ENCODE measurements at places on chromosomes 6 and 20.

GRCh38 chr6:26743157-26743821 is 83.7 kb upstream of the ZNF322 start:
- no peak for DNase-seq

GRCh38 chr6:109783250-109783986 is 92.3 kb downstream of the FIG4 start:
- peak; percentile 19 for DNase-seq

DNA sequence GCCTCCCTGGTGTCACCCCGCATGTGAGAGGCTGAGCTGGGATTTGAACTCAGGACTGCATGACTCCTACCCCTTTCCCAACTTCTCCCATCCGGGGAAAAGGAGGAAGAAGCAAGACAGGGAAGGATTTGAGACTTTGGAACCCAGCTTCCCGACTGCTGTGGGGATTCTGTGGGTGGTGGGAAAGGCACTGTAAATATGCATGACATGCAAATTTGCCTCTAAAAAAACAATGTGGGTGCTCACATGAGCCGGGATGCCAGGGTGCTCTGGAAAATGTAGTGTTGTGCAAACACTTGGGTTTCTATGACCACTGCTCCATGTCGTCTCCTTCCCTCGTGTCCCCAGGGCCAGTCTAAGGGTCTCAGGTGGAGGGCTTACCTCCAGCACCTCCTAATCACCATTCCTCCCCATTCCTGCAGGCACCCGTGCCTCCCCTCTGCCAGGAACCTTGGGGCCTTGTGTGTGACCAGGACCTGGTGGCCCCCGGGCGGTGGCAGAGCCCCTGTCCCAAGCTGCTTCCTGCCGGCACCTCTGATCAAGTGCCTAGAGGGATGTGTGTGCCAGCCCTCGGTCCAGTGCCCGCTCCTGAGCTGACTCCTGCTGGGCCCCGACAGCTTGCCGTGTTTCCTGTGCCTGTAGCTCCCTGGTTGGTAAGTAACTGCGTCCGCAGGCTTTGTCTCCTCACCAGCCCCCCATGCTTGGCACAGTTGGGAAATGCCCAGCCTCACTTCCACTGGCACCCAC is 60.7 kb downstream of the DLGAP4 start:
- no peak for DNase-seq

- DNase-seq: peak; percentile 28
Observed at GRCh38 chr20:33401921-33402369, 626 bp upstream of the CDK5RAP1 start.

- DNase-seq: peak; percentile 66
Observed at GRCh38 chr20:846894-847278, 13.4 kb downstream of the FAM110A start.

- no peak for DNase-seq
Observed at GRCh38 chr6:70277470-70277869, 25.4 kb downstream of the COL9A1 start.

- peak; percentile 12 for DNase-seq
Observed at GRCh38 chr6:133707456-133707855, 181.5 kb upstream of the TCF21 start.

GRCh38 chr6:90266905-90267621 is 29.6 kb downstream of the BACH2 start:
- DNase-seq: peak; percentile 56

DNA sequence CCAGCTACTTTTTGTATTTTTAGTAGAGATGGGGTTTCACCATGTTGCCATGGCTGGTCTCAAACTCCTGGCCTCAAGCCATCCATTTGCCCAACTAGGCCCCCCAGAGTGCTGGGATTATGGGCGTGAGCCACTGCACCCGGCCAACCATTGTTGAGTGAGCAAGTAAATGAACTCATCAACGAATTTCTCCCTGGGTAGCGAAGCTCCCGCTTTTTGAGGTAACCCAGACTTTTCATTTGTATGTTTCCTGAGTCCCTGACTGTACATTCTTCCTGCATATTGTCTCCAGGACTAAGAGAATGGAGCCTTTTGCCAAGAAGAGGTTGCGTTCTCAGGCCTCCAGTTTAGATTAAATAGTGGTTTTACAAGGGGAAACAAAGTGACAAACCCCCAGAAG is 36.4 kb downstream of the RIPOR3 start:
- no peak for DNase-seq

DNA sequence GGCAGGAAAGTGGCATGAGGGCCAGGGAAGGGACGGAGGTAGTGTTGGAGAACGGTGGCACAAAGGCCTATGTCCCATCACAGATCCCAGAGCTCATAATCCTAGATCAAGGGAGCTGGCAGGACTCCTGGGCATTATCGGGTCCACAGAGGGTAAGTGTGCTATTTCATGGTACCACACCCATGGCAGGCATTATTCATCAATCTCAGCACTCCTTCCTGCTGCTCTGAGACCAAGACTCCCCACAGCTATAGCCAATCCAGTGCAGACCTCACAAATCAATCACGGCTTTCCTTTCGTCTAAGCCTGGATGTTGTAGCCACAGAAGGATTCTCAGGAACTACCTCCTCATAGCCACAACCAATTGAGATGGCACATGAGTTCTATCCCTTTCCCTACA is 187.9 kb downstream of the PREX1 start:
- no peak for DNase-seq

GRCh38 chr20:22403022-22403631 is 181.2 kb downstream of the FOXA2 start:
- no peak for DNase-seq

- DNase-seq: no peak
Observed at GRCh38 chr6:126976253-126976797, 142.1 kb upstream of the RSPO3 start.

- DNase-seq: no peak
Observed at GRCh38 chr6:88494401-88495140, 328.4 kb upstream of the CNR1 start.

GRCh38 chr6:139852488-139853140 is 478.2 kb upstream of the CITED2 start:
- no peak for DNase-seq

DNA sequence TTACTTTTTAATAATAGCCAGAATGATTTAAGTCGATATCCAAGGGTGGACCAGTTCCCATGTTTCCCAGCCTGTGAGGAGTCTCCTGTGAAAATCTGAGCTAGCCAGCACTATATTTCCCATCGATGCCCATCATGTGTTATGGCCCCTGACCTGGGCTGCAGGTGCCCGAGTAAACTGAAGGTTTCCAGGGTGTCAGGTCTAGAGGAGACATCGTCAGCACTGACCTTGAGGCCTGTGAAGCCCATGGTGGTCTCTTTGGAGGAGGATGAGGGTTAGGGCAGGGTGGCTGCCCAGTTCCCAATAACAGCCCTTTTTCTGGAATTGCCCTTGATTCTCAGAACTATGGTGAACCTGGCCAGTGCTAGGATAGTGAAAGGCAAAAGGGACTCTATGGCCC is 63.0 kb upstream of the TOP1 start:
- DNase-seq: no peak

- DNase-seq: no peak
Observed at GRCh38 chr20:50073500-50073899, 39.5 kb downstream of the UBE2V1 start.

GRCh38 chr20:13344671-13345070 is 123.6 kb downstream of the ISM1 start:
- no peak for DNase-seq

DNA sequence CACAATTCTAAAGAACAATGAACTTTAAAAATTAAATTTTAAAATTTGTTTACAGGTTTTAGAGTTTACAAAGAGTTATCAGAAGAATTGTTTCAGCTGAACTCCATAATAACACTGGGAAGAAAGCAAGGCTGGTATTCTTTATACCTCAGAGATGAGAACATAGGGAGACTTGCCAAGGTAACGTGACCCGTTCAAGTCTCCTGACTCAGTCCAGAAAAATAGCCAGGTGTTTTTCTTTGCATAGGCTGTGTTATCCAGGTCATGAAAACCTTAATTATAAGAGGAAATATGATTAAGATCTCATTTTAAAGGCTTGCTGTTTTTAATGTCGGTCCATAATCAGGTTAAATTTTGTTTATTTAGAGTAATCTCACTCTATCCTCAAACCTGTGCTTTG is 8.5 kb upstream of the C6orf141 start:
- DNase-seq: no peak

DNA sequence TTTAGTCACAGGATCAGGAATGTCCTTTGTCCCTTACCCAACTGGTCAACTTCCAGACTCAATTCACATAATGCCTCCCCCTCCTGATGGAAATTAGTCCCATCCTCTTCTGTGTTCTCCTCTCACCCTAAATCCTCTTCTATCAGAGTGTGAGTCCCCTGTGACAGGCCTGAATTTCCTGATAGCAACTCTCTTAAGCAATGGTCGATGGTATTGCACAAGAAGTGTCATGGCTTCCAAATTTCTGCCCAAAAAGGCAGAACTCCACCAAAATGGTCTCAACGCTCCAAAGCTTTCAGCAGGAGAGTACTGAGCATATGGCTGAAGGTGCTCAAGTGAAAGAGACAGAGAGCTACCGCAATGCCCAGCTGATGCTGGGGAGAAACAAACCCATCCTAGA is 2.4 kb downstream of the PREP start:
- DNase-seq: no peak

- no peak for DNase-seq
Observed at GRCh38 chr6:21137700-21138335, 455.7 kb upstream of the SOX4 start.

- no peak for DNase-seq
Observed at GRCh38 chr6:129364767-129365166, 345.2 kb downstream of the ARHGAP18 start.

- DNase-seq: no peak
Observed at GRCh38 chr6:168182366-168182765, 103.4 kb upstream of the FRMD1 start.

- no peak for DNase-seq
Observed at GRCh38 chr20:37326666-37327065, 19.3 kb upstream of the SRC start.

DNA sequence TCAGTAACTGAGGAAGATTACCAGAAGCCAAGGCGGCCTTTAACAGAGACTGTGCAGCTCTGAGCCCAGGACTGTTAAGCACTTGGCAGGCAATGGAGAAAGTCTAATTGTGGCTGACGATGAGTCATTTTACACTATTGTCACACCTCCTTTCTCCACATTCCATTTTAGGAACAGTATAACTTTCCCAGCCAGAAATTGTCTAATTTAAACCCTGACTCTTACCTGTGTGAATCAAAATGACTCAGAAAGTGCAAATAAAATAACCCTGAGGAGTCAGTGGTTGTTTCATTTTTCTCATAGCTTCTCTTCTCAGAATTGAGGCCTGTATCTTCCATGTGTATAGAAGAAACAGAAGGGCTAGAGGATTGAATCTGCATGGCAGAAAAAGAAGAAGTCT is 40.0 kb upstream of the OPN5 start:
- peak; percentile 21 for DNase-seq

DNA sequence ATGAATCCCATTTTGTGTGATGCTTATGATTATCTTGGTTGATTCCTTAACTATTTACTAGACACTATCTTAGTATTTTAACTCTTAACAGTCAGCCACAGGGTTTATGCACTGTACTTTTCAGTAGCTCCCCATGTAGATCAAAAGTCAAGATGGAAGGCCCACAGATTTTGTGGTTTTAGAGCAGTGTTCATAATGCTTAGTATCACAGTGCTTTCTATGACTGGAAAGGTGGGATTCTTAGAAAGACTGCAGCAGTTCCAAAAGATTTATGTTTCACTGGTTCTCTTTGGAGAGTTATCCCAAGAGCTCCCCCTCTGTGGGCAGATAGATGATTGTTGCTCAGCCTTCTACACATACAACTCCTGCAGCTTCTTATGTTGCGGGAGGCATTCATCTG is 34.5 kb downstream of the ANKRD6 start:
- DNase-seq: no peak

DNA sequence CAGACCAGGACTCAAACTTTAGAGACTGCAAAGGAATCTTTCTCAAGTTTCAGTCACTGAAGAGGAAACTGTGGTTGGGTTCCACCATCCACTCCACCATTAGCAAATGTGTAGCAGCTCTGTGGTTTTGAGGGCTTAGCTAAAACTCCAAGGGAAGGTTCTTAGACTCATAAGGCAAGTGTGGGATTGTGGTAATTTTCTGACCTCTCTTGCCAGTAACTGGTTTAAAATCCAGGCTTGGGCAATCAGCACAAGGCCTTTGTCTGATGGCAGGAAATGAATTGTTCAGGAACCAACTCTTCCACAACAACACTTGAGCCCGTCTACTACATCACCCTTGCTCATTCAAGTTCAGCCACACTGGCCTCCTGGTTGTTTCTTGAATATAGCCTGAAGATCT is 68.6 kb upstream of the FBXL4 start:
- DNase-seq: no peak

DNA sequence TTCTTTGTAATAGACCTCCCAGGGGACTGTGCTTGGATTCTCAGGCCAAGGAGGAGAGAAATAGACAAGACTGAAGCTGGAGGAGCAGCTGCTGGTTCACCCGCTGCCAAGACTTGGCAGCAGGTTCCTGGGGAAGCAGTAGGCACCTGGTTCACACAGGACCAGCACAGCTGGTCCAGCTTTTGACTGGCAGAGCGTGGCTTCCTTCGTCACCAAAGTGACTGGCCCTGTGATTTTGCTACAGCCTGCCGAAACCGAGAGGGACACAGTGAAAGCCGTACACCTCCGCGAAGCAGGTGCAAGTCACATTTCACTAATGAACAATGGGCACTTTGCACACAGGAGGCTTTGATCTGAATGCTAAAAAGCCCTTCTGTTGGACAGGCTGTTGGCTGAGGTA is 199.0 kb downstream of the RNF144B start:
- DNase-seq: no peak

- no peak for DNase-seq
Observed at GRCh38 chr6:117550078-117550600, 52.2 kb downstream of the GOPC start.

GRCh38 chr20:56360908-56361205 is 2.1 kb downstream of the FAM210B start:
- no peak for DNase-seq

DNA sequence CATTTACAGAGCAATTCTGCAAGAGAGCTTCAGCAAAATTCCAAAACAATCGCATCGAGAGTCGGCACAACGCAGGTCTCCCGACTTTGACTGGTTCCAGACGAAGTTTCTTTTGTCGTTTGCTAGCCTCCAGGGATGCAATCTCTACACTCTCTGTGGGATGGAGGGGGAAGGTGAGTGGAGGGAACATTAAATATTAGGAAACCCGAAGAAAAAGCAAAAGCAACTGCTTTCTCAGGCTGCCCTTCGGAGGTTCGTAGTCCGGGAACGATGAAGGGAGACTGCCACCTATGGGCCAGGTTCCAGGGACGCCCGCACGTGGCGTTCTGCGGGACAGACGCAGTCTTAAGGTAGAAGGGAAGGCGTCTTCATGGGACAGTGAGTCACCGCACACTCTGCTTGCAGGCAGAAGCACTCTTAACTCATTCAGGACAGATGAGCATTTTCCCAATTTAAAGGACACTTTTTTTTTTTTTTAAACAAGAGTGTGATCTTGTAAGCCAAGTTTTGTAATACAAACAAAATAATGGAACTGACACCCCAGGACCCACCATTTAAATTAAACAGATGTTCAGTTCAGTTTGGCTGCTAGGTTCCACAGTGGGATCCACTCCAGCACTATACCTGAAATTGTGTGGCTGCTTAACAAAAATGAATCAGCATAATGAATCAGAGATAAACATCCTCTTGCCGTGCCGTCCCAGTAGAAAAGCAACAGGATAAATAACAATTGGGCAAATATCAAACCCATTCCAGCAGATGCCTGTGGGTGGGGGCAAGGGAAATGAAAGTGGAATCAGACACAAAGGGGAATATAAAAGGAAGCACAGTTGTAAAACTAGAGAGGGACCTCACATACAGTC is 65.8 kb upstream of the ARMC2 start:
- DNase-seq: peak; percentile 91
